CD4-positive, alpha-beta T cell treated with Interleukin-4 for 1 hour (primary cell): ENCODE measurements at places on chromosomes 6 and 20.

GRCh38 chr6:111175109-111175508 is 87.8 kb downstream of the SLC16A10 start:
- no peak for DNase-seq

DNA sequence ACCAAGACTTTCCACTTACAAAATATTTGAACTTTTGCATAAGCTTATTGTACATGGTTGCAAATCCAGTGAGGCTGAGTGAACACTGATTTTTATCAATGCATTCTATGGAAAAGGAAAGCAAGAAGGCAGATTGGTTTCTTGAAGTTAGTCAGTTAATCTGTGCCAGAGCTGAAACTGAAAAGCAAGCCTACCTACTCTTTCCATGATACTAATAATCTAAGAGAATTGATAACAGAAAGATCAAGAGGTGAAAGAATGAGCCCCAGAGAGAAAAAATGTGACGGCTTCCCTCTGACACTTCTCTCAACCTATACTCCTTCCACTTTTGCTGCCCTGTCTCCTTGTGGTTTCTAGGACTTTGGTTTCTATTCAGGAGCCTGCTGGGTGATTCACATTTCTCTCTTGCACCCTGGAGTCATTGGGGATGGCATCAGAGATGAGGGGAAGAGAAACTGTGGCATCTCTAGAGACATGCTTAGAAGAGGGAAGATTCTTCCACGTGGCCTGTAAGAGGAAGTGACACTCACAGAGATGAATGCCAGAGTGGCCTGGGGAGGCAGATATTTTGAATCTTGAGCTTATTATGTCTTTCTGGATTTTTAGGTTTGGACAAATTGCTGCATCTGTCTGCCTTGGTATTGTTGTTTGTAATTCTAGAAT is 158.6 kb upstream of the RIMS1 start:
- DNase-seq, result no peak

DNA sequence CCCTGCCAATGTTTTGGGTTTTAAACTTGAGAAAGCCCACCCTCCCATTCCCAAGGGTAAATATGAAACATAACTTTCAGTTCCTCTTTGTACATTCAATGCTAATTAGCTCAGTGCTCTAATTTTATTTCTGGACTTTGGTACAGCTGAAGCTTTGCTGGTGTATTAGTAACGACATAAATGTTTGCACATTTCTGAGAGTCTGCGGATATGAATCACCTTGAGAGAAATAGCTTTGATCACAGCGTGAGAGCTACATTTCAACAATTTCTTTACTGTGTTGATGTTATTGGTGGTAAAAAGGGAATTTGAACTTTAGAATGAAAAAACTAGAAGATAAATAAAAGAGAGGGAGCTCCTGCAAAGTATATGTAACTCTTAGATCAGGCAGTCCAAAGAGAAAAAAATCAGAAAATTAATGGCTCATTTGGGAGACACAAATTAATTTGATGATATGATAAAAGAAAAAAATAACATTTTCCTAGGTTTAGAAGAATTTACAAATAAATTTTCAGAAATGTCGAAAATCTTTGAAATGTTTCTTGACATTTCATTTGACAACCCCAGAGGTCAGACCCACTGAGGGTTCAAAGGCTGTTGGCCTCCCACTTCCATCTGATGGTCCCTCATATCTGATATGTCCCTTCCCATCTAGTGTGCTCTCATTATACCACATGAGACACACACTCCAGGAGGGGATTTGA is 38.5 kb upstream of the CAP2 start:
- DNase-seq, result no peak

DNA sequence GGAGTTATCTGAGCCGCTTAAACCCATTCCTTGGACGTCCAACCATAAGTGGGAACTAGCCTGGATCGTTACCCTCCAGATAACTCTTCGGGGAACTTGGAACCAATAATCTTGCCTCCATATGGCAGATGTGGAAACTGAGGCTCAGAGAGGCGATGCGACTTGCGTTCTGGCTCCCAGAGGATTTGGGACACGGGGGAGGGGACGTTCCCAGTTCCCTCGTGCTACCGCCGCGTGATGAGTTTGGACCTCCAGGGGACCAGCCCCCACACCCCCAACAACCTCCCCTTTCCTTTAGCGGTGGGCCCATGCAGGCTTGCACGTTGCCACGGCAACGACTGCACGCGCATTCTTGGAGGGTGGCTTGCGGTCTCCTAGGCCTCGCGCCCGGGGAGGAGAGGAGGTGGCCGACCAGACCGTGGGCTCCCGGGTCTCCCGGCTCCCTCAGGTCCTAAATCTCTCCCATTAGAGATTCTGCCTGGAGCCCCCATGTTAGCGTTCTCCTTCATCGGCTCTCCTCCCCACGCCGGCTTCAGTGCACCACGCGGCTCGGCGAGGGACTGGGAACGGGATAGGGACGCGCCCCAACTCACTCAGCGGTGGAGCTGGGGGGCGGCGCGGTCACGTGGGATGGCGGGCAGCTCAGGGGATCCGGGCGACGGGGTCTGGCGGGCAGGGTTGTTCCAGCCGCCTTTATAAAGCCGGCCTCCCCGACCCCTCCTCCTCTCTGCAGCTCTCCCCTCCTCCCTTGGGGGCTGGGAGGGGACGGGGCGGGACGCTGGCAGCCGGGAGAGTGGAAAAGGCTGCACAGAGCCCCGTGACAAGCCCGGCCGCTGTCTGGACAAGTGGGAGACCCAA is at the start of gene PLTP:
PLTP (minus strand) TSS at position 670 of the 858 bp plus-strand sequence. CDS start 703 bp downstream, outside the sequence.
- DNase-seq, result peak; percentile 47

DNA sequence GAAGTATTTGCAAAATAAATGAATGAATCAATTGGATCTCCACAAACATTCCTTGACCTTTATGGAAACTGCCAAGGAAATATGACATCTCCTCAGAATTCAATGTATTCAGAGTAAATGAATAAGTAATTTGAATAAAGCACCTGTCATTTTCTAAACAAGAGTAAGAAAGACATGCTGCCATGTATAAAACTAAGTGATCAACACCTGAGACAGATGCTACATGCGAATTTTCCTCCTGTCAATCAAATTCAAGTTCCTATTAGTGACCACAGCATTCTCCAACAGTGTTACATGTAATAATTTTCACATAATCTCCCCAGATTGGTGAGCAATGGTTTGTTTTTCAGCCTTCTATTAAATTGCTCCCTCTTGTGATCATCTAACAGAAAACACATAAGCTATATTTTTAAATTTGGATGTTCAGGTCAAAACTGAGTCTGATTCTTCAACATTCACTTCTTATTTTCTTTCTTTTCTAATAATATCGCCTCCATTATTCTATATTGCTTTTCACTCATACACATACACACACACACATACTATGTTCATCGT is 163.2 kb upstream of the RNF217 start:
- no peak for DNase-seq

DNA sequence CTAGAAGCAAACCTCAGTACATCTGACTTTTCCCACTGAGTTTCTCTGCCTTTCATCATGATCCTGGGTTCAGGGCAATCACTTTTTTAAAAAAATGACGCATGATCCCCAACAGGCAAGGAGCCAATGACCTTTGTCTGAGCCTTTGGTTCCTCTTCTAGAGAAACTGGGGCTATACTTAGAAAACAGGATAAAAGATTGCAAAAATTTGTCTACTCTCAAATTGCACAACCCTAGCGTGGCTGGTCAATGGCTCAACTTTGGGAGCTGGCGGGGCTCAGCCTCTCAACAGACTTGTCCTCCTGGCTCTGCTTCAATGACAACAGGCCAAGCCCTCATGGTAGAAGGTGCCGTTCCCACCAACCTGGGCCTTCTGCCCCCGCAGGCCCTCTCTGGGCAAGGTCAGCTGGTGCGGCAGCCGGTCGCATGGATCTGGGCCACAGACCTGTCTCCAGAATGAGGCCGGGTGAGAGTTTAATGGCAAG is 48.7 kb downstream of the PDYN start:
- DNase-seq, result peak; percentile 32

- DNase-seq, result no peak
Observed at GRCh38 chr20:15976047-15976736, 597.1 kb downstream of the KIF16B start.

DNA sequence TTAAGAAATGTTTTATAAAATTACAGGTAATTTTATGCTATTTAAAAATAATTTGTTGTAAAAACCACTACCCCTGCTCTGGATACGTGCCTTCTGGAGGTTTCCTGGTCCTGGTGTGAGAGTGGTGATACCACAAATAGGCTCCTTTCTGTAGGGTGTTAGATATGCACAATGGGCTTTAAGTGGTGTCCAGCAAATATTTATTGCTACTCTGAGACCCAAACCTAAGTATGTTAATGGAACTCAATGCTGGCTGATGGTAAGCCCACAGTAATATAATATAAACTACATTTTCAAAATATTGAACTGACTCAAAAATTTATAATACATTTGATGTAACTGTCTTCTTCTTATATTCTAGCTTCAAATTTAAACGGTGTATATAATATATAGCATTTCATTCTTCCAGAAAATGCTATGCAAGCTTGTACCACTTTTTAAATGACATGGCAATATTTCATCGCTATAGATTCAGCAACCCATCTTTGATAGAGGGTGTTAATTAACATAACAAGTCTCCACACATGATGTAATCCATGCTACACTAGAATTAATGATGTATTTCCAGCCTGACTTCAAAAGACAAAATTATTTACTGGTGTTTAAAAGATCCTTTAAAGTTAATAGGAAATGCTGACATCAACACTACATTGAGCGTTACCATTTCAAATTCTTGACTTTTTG is 161.9 kb downstream of the DST start:
- DNase-seq, result no peak

DNA sequence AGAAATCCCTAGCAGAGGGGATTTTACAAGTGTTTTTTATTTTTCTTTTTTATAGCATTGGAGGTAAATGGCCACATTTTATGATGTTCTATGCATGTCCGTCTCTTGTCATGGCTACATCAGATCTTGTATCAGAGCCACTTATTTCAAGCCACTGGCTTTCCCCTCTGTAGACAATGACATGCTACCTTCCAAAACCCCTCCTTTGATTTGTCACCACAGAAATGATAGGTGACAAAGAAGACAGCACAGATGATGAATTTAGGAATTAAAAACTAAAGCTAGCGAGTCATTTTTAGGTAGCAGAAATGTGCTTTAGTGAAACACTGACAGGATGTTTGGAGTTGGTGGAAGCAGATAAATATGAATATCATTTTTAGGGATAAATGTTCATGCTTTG is 20.8 kb downstream of the PLCB1 start:
- DNase-seq, result no peak

GRCh38 chr6:41445261-41445660 is 100.9 kb upstream of the FOXP4 start:
- DNase-seq, result no peak

- DNase-seq, result no peak
Observed at GRCh38 chr6:72819609-72820008, 197.7 kb downstream of the KCNQ5 start.

DNA sequence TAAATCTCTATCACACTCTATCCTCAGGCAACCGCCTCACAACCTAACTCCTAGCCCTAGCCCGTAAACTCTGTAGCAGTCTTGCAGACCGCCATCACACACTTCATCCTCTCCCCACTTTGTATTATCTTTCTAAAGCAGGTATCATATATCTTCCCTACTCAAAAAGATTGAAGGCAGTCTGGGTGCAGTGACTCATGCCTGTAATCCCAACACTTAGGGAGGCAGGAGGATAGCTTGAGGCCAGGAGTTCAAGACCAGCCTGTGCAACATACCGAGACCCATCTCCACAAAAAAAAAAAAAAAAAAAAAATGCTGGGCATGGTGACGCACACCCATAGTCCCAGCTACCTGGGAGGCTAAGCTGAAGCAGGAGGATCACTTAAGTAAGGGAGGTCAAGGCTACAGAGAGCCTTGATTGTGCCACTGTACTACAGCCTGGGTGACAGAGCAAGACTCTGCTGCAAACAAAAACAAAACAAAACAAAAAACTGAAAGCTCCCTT is 22.9 kb downstream of the RANBP9 start:
- no peak for DNase-seq

DNA sequence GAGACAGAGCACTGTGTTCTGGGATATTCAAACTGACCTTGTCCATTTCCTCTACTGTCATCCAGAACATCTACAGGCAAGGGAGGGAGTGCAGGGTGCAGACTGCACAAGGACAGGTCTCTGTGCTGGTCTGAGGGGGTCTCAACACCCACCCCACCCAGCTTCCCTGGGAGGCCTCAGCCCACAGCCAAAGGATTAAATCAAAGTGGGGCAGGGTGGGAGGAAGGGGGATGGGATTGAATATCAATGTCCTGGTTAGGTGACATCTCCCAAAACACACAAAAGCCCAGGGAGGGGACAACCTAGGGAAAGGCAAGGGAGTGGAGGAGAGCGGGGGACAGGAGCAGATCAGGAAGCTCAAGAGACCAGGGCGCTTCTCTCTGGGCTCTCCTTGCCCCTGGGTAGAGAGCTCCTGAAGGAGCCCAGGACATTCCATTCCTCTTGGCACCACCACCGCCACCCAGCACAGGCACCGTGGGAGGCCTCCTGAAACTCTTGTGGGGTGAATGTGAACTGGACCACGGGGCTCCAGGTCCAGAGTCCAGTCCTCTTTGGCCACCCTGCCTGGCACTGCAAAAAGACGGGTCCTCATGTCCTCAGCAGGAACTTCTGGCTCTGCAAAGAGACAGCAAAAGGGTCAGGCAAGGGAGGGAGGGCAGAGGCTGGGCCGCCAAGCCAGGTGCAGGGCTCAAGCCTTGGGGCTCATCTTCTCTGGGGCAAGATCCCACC is 73.9 kb downstream of the JPH2 start:
- DNase-seq, result no peak

DNA sequence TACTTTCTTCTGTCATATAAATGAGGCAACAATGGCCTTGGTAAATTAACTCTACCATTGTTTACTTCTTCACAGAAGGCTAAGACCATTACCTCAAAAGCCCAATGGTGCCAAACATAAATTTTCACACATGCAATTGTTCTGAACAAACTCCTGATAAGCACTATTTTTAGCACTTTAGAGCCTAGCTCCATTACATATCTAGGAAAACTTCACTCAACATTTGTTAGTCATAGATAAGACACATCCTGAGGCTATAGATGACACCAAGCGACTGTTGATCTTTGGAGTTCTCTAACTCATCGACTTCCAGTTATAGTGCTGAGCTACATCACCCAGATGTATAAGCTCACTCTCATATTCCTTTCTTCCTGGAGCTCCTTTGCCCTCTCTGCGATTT is 245.9 kb downstream of the EYS start:
- DNase-seq, result no peak
